ENCODE measurements at places on chromosomes 16 and 17.
A peak's percentile ranks its signal among the peaks of the same experiment; 100 is the strongest.

DNA sequence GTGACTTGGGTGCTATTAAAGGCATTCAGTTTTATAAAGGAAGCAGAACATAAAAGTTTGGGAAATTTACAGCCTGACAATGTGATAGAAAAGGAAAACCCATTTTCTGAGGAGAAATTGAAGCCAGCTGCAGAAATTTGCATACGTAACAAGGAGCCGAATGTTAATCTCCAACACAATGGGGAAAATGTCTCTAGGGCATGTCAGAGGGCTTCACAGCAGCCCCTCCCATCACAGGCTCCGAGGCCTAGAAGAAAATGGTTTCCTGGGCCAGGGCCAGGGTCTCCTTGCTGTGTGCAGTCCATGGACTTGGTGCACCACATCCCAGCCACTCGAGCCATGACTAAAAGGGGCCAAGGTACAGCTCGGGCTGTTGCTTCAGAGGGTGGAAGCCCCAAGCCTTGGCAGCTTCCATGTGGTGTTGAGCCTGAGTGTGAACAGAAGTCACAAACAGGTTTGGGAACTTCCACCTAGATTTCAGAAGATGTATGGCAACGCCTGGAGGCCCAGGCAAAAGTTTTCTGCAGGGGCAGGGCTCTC, 23.9 kb upstream of the TOM1L1 start:
- DNase-seq, result peak; percentile 26

DNA sequence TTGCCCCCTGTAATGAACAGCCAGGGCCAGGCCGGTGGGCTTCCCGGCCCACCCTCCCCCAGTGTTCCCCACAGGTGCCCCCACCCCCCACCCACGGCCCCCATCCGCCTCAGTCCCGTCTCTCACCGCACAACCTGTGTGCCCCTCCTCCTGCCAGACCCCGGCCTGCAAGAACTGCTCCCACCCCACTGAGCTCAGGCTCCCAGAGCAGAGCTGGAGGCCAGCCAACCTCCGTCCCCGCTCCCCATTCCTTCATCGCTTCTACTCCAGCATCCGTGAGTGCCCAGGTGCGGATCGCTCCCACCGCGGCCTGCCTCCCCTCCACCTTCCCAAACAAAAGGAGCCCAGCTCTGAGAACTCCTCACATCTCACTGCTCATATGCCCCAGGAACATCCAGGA, 4.2 kb downstream of the MVD start:
- no peak for DNase-seq

- DNase-seq, result no peak
Observed at GRCh38 chr17:32852811-32853210, 24.1 kb downstream of the MYO1D start.

- no peak for DNase-seq
Observed at GRCh38 chr16:80564394-80564793, 23.6 kb downstream of the DYNLRB2 start.

GRCh38 chr16:50809561-50809960, 67.7 kb downstream of the CYLD start:
- DNase-seq, result no peak

- DNase-seq, result no peak
Observed at GRCh38 chr17:3887804-3888203, 5.0 kb downstream of the CAMKK1 start.

GRCh38 chr17:59848778-59849177, 44.0 kb downstream of the TUBD1 start:
- DNase-seq, result no peak

- DNase-seq, result no peak
Observed at GRCh38 chr17:964876-965275, 14.7 kb downstream of the NXN start.

- DNase-seq, result no peak
Observed at GRCh38 chr16:25012525-25012991, 2.6 kb downstream of the ARHGAP17 start.

- DNase-seq, result no peak
Observed at GRCh38 chr17:61314368-61315078, 85.1 kb upstream of the TBX2 start.

DNA sequence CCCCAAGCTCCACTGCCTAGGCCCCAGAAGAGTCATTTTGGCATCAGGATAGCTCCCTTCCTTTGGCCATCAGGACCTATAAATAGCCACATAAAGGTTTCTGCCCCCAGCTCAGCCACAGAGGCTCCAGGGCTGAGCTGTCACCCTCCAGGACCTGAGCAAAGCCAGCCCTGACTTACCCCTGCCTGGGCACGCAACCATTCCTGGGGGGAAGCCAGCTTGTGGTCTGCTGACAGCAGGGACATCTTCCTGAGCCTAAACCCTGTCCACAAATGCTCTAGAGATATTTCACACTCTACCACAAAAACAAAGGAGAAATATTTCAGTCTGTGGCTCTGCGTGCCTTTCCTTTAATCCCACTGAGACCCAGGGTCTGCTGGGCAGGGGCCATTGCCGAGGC, 123.7 kb upstream of the CCL2 start:
- no peak for DNase-seq

DNA sequence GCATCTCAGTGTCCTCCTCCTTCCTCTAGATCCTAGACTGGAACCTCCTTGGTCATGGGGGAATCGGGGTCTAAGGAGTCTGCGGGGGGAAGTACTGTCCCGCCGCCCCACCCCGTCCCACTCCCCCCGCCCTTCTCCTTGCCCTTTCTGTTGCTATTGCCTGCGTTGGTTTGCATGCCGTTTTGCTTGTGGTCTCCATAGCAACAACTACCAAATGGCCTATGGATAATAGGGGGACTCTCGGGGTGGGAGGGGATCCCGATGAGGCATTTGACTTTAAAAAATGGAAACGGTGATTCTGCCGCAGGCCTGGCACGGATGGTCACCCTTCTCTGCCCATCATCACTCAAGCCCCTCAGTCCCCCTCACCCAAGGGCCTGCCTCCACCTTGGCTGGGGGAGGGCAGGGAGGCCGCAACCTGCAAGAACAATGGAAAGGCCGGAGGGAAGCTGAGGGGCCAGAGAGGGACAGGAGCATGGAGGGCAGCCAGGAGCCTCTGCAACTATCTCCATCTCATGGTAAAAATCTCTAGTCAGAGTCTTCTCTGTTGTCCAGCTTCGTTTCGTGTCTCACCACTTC, 231.4 kb upstream of the TNRC6C start:
- no peak for DNase-seq

- no peak for DNase-seq
Observed at GRCh38 chr17:16472539-16472938, 19.5 kb downstream of the LRRC75A start.

GRCh38 chr17:246226-246625, 64.8 kb upstream of the DOC2B start:
- no peak for DNase-seq

GRCh38 chr17:83057397-83057761, 22.0 kb upstream of the METRNL start:
- DNase-seq, result no peak

GRCh38 chr17:77285594-77286390, 145.0 kb downstream of the SEC14L1 start:
- DNase-seq, result no peak

DNA sequence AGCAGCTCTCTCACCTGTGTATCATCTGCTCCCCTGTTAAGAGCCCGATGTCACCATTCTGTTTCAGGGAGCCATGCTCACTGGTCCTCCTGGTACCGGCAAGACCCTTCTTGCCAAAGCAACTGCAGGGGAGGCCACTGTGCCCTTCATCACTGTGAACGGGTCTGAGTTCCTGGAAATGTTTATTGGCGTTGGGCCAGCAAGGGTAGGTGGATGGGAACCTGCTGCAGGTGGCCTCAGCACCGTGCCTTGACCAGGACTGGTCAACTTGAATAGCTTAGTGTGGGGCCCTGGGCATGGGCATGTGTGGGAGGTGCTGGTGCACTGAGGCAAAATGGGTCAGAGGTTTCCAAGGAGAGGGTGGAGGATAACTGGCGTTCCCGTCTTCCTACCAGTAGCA, 28.5 kb downstream of the DBNDD1 start:
- no peak for DNase-seq

DNA sequence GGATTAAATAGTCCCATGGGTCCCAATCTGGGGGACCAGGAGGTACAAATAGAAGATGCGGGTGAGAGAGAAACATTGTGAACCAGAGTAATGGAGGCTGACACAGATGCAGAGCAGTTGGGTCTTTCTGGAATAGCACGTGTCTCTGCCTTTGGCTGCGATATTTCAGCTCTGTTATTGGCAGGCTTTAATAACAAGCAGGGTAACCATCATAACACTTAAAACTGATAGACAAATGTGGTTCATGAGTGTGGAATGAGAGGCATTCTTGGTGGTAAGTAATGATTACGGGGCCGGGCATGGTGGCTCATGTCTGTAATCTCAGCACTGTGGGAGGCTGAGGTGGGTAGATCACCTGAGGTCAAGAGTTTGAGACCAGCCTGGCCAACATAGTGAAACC, 110.3 kb downstream of the SNX29 start:
- no peak for DNase-seq

DNA sequence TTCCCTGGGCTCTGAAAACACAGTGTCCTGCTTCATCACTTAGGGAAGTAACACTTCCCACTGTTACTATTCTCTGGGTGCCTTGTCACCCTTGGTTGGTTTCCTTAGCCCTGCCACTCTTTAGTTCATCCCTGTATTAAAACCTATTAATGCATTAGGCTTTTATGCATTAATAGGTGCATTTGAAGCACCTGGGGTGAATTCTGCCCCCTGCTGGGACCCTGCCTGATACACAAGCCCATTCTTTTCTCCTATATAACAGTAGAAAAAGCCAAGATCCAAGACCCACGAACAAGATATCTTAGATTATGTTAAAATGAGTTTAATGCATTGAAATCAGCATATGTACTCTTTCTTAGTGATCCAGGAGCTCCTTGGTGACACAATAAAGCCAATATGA, 235.7 kb downstream of the PMP22 start:
- no peak for DNase-seq

- DNase-seq, result no peak
Observed at GRCh38 chr17:61490540-61490975, 38.3 kb downstream of the TBX4 start.

- DNase-seq, result no peak
Observed at GRCh38 chr16:2420035-2420434, 9.2 kb upstream of the CCNF start.

GRCh38 chr16:85261657-85262557, 149.6 kb upstream of the CIBAR2 start:
- DNase-seq, result no peak

DNA sequence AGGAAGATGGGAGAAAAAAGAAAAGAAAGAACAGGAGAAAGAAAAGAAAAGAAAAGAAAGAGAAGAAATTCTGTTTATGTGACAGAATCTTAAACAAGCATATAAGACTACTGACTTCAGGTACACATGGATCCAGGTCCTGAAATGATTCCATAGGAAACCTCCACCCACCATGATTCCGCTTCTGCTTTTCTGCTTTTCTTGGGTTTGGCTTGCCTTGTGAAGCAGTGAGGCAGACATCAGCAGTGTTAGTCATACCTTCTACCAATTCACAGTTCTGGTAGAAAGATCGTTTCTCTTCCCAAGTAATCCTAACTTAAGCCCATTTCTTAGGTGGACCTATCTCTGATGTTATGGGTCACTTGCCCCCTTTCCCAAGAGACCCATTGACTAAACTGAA, 660.1 kb upstream of the RBFOX1 start:
- DNase-seq, result no peak

DNA sequence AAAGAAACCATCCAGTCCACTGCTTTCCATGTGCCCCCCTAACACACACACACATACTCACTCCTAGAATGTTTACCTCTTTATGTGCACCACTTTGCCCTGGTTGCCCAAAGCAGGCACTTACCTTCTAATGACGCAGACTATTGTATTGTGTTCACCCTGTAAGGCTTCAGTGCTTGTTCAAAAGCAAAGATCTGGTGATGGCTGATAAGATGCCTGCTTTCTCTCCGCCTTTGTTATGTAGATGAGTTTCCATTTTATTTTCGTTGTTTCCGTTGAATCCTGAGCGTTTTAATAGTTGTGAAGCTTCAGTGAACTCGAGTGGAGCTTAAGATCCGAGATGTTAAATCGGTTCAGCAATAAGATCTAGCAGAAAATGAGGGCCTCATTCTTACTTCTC, 452.7 kb downstream of the TMEM114 start:
- peak; percentile 26 for DNase-seq

DNA sequence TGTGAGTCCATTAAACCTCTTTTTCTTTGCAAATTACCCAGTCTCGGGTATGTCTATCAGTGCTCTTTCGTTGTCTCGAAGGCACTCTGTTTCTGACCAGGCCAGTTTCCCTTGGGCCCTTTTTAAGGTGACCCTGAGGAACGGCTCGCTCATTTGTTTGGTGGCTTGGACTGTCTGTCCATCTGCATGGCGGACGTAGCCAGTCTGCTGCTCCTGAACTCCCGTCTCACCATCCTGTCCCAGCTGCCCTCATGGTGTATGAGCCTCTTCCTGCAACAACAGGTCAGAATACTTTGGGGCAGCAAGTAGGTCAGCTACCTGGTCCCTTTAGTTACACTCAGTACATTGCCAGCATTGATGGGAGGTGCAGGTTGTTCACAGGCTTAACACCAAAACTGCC, 19.0 kb downstream of the DRC7 start:
- DNase-seq, result no peak

DNA sequence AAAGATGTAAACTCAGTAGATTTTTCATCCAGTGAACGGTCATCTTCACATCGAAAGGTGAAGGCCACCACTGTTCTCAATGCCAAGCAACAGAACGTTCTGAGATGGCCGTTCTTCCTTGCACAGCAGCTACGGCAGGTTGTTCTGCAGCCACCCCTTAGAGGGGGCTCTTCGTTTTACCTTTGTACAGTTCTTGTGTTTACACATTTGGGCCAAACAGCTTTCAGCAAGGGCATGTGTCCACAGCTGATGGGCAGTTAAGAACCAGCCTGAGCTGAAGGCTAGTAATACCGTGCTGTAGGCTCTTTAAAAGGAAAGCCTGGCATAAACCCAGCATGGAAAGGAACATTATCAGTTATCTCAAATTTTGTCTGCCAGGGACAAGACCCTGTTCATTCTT, 15.9 kb downstream of the PLD6 start:
- no peak for DNase-seq

DNA sequence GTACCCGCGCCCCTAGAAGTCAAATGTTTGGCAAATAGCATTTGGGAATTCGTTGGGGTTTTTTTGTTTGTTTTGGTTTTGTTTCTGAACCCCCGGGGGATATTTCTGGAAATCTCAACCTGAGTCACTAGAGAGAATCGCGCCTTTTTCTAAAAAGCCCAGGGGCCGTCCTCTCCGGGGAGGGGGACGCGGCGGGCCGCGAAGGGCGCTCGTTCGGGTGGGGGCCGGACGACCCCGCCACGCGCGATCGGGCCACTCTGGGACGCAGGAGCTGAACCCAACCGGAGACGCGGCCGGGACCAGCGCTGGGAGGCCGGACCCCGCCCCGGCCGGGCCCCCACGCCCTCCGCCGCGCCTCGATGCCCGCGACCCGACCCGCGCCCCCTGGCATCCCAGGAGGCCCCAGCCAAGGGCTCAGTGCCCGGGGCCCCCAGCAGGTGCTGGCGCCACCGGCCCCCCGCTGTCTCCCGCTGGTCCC, 302 bp downstream of the LITAF start:
- DNase-seq, result peak; percentile 27

DNA sequence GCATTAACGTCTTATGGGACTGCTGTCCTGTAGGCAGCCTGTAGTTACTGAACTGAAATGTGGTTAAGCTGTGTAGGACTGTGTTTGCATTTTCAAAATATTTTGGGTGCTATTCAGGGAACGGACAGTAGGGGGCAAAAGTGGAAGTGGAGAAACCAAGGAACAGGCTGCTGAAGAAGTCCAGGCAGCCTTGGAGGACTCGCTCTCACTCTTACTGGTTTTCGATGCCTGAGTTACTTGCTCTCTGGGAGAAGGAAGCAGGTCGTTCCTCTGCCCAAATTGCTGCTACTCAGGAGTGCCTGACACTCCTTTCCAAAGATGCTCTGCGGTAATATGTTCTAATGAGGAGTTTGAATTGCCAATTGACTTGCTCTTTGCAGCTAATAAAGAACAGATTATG, 64.5 kb upstream of the RBFOX1 start:
- DNase-seq, result peak; percentile 62
